Stimulated activated CD4-positive, alpha-beta T cell treated with anti-CD3 and anti-CD28 coated beads, Interleukin-4, amount 100 ng/mL, for 24 hours (primary cell): ENCODE measurements at places on chromosomes 13 and 19.

GRCh38 chr19:7625763-7626372, 3.5 kb downstream of the XAB2 start:
- no peak for DNase-seq

DNA sequence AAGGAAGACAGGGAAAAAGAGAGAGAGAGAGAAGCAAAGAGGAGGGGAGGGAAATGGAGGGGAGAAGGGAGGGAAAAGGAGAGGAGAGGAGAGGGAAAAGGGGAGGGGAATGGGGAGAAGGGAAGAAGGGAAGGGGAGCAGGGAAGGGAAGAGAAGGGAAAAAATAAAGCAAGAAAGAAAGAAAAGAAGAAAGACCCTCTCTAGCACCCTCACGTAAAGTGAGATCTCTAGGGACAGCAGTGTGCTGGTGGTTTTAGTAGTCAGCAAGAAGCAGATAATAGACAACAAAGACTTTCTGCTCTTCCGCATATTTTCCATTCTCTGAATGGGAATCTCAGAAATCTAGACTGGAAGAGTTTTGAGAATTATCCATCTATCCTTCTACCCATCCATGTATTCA, 201.8 kb upstream of the RFC3 start:
- no peak for DNase-seq

DNA sequence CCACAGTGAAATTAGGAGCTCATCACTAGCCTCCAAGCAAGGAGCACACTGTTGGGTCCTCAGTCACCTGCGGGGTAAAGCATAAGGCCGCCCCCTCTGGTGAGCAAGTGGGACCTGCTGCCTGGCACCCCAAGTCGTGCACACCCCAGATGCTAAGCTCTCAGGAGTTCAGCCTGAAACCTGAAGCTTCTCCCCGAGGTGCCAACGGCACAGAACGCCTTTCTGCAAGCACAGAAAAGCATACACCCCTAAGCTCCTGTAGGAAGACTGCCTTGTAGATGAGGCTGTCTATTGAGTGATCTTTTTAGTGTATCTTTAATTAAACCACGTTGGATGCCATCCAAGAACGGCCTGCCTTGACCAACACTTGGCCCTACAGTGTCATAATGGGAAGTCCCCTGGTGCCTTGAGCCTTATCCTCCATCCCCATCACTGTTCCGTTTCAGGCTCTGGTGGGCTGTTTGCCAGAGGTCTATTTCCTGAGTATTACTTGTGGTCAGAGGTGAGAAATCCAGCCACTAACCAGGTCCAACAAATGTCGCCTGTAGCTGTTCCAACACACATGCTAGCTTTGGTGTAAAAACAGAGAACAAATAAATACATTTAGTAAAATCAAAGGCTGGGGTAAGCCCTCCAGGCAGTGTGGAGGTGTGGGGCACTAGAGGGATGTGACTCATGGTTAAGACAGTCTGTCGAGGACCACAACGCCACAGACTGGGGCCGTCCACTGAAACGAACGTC, 44.8 kb downstream of the C13orf42 start:
- no peak for DNase-seq

DNA sequence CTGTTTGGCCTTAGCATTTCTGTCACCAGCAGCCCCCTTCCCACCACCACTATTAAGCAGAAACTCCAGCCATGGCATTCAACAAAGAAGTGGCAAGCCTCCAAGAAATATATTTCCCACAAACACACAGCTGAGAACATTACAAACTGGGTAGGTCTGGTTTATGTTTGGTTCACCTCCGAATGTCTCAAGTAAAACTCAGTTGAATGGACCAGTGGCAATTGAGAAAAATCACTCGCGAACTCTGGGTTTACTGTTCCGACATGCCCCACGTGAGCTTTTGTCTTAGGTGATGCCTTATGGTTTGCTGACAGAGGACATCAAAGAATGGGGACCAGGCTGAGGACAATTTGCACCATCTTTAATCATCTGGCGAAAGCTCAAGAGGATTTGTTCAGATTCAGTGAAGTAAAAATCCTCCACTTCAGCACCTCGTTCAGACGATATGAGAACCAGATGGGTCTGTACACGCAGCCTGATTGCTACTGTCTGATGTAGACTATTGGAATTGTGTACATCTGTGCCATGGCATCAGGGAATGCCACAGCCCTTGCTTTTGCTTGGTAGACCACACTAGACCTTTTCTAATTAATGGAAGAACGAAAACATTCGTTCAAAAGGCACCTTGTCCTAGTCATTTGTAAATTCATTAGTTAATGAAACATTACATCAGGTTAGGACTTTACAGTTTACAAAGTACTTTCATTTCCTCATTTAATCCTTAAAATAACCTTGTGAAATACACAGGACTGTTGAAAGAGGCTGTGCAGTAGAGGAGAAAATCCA, 59.4 kb downstream of the SLC10A2 start:
- no peak for DNase-seq

DNA sequence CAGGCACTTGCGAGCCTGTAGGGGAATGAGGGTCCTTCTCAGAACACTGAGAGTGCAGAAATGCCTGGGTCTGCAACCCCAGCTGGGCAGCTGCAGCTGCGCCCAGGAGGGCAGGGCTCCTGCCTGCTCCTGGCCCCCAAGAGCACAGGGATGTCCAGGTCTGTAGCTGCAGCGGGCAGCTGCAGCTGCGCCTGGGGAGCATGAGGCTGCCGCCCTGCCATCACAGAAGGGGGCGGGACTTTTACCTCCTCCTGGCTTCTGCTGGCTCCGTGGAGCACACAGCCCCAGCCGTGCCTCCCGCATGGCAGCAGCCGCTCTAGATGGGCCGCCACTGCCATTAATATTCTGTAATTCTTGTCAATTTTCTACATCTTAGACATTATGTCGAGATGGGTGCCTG, 17.8 kb downstream of the CPB2 start:
- no peak for DNase-seq

DNA sequence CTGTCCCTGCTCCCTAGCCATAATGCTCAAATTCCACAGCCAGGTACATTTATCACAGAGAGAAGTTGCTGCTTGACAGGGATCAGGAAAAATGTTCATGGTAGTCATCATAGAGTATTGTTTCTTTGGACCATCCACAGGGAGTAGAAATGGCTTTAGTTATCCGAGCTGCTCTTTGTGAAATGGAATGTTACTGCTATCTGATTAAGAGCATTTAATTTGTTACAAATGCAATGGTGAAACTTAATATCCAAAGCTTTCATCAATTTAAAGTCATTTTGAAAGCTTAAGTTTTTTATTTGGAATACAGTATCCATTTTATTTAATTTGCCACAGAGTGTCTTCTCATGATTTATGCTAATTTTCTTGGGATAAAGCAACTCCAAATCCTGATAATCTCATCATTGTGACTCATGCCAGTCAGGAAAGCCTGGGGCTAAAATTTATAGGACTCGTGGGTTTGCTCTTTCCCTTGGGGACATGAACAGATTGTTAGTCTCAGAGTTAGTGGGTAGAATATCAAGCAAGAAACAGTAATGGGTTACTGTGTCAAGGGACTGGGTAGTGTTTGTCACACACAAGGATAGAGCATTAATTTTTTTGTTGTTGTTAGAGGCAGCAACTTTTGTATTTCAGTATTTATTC, 59.8 kb downstream of the SCEL start:
- DNase-seq: no peak

GRCh38 chr13:60369242-60369641, 27.8 kb upstream of the TDRD3 start:
- no peak for DNase-seq

GRCh38 chr13:30134578-30134977, 172.8 kb downstream of the KATNAL1 start:
- no peak for DNase-seq

- no peak for DNase-seq
Measured at GRCh38 chr13:113763254-113763653, 4.2 kb downstream of the TMEM255B start.

DNA sequence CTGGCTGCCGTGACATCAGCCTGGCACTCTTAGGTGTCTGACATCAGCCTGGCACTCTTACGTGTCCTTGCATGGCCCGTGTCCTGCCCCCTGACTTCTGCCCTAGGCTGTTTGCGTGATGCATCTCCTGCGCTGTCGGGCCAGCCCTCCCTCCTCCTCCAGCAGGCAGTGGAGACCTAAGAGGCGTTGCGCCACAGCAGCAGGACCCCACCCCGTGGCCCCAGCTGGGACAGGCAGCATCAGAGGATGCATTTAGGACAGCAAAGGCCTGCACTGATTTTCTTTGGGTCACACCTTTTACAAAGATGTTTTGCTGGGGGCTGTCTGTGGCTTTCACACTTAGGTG, 65.3 kb downstream of the GPR12 start:
- no peak for DNase-seq

- no peak for DNase-seq
Measured at GRCh38 chr13:35860661-35861060, 270.5 kb downstream of the DCLK1 start.

GRCh38 chr13:107239213-107239612, 671.3 kb upstream of the ARGLU1 start:
- DNase-seq: no peak

DNA sequence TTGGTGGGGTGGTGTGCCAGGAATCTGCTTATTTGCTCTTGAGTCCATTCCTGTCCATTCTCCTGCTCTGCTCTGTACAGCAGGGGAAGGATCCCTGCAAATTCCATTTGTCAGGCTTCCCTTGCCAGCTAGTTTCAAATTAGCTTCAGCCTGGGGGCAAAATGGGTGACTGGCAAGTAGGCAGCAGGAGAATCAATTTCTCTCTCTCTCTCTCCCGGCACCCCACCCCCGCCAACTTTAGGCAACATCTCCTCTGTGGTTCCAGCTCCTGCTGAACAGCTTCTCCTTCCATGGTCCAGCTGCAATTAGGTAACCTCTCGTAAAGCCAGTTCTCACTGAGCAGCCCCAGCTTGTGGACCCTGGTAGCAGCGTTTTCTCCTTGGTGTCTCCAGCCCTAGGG, 6.7 kb upstream of the MYCBP2 start:
- no peak for DNase-seq

GRCh38 chr13:95921485-95921884, 131.7 kb downstream of the UGGT2 start:
- no peak for DNase-seq

GRCh38 chr13:97372936-97373335, 61.0 kb upstream of the RAP2A start:
- DNase-seq: no peak

- DNase-seq: no peak
Measured at GRCh38 chr13:113026391-113026910, 57.4 kb downstream of the MCF2L start.

GRCh38 chr13:93472814-93473296, 246.2 kb downstream of the GPC6 start:
- no peak for DNase-seq

DNA sequence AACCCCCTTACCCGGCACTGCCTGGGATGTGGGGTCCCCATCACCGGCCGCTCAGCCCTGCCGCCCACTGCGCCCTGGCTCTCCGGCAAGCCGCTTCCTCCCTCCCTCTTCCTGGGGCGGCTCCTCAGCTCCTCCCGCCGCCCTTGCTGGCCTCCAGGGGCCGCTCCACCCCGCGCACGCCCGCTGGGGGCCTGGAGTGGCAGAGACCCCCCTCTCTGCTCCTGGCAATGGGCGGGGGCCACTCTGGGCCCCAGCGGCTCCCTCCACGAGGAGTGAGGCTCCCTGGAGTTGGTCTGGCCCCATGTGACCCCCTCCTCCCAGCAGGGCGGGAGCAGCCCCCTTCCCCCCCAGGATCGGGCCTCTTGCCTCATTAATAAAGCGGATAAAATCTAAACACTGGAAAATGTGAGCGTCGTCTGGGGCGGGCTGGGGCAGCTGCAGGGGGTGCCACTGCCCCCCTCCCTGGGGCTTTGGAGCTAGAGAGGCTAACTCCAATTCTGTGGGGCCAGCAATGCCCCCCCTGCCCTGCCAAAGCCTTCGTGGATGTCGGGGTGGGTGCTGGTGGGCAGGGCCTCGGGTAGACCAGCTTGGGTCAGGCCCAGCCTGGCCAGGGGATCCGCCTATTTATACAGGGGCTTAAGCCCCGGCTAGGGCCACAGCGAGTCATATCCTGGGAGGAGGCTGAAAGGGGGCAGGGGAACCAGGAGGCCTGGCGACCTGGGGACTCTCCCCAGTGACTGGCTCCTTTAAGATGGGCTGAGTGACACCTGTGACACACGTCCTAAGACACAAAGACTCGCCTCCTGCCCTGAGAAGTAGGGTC, at the start of gene PTGER1:
Gene PTGER1, minus strand, starts transcription at position 104 of the 823 bp plus-strand sequence. CDS start 1,034 bp downstream, outside the sequence.
- peak; percentile 19 for DNase-seq

DNA sequence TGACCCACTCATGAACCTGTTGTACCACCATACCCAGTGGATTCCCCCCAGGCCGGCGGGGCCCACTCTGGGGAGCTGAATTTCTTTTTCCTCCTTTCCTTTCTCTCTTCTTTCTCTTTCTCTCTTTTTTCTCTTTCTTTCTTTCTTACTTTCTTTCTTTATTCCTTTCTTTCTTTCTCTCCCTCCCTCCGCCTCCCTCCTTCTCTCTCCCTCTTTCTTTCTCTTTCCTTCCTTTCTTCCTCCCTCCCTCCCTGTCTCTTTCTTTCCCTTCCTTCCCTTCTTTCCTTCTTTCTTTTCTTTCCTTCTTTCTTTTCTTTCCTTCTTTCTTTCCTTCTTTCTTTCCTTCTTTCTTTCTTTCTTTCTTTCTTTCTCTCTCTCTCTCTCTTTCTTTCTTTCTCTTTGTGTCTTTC, 327.7 kb downstream of the ZNF536 start:
- DNase-seq: no peak

- DNase-seq: no peak
Measured at GRCh38 chr13:106276876-106277275, 258.6 kb downstream of the EFNB2 start.

DNA sequence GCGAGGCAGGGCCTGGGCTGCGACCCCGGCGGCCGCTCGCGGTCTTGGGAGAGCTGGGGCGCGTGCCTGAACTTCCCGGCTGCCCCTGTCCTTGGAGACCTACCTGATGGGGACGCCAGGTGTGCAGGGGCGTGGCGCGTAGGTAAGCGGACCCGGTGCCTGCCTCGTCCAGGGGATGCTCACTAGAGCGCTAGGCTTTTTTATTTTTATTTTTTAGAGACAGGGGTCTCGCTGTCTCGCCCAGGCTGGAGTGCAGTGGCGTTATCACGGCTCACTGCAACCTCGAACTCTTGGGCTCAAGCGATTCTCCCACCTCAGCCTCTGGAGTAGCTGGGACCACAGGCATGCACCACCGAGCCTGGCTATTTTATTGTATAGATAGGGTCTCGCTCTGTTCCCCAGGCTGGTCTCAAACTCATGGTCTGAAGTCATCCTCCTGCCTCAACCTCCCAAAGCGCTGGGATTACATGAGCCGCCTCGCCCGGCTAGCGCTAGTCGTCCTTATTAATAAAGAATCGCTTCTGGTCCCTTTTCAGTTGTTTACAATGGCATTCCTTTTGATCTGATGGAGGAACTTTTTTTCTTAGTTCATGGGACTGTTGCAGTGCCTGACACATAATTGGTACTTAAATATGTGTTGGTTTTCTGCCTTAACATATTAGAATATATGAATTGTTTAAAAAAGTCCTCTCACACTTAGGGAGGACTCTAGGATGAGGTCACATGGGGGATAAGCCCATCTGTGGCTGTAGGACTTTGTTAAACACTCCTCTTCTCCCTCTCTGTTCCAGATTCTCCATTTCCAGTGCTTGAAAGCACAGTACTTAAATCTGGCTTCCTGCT, 812 bp downstream of the DPY19L3 start:
- DNase-seq: no peak
